Sigmoid colon (tissue), 7 donors: ENCODE measurements at places on chromosomes 7 and 10.

DNA sequence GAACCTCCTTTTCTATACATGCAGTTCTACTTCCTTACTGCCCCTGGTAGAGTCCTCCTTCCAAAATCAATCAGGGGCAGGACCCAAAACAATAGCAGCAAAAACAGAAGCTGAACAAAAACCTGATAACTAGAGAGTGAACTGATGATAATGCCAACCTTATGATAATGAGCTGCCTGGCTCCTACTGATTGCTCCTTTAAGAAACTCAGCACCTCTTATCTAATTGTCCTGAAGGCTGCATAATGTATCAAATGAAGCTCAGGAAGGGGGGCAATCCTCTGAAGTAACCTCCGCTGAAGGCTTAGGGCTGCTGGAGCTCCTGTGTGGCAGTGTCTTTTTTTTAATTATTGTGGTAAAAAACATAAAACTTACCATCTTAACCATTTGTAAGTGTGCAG, 257.0 kb downstream of the PHTF2 start:
- DNase-seq = no peak

GRCh38 chr10:27911539-27911938, 87.3 kb downstream of the ODAD2 start:
- DNase-seq = no peak

GRCh38 chr7:7542251-7542835, 6.7 kb upstream of the COL28A1 start:
- no peak for DNase-seq

- peak; percentile 86 for DNase-seq
These were observed 287.1 kb upstream of the C7orf33 start for GRCh38 chr7:148303295-148304082.

GRCh38 chr10:80158598-80159127, 26.1 kb downstream of the PLAC9 start:
- peak; percentile 96 for DNase-seq

- no peak for DNase-seq
These were observed 11.9 kb upstream of the LRRC27 start for GRCh38 chr10:132319853-132320653.

- DNase-seq = peak; percentile 74
These were observed 152.7 kb downstream of the ANK3 start for GRCh38 chr10:60236869-60237524.

DNA sequence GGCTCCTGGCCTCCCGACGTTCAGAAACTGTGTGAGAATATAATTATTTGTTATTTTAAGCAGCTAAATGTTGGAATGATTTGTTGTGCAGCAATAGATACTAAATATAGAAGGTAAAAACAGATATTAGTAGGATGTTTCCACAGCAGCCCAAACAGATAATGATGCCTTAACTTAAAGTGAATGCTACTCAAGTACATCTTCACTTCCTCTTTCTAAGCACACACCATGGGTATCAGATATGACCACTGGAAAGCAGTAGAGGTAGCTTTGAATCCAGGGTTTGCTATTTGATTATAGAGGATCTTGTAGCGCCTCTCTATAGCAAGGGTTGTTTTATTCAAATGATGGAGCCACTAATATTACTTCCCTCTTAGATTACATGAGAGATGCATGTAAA, 38.2 kb upstream of the BET1 start:
- DNase-seq = no peak

GRCh38 chr10:132547421-132547861, 9.9 kb downstream of the INPP5A start:
- peak; percentile 62 for DNase-seq

DNA sequence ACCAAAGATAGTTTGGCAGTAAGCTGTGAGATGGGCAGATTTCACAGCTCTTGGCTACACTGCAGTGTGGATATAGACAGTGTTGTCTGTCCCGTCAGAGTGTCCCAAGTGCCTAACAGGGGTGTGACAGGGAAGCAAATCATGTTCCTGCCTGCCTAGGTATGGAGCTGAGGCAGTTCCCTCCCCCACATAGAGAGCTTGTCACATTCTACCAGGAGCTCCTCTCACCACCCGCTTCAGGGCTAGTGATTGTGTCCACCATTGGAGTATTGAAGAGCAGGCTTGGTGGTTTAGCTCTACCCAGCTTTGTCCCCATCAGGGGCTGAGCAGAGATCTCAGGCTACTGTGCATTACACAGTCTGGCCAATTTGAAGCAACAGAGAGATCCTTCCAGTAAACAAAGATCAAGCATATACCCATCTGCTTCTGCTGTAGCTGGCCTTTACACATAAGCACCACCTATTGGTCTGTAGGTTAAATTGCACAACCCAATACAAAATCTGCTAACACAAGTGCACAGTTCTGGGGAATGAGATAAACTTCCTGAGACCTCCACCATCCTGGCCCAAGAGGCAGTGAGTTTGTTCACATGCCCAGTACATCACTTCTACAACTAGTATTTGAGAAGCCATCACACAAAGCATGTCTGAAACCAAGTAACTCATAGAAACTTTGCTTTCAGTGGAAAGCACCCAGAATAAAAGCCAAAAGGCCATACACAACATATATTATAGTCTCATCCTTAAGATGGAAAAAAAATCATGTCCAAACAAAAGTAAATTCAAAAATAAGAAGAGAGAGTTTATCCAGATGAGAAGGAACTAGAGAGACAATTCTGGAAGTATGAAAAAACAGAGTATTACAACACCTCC, 67.3 kb downstream of the GLCCI1 start:
- DNase-seq = no peak

DNA sequence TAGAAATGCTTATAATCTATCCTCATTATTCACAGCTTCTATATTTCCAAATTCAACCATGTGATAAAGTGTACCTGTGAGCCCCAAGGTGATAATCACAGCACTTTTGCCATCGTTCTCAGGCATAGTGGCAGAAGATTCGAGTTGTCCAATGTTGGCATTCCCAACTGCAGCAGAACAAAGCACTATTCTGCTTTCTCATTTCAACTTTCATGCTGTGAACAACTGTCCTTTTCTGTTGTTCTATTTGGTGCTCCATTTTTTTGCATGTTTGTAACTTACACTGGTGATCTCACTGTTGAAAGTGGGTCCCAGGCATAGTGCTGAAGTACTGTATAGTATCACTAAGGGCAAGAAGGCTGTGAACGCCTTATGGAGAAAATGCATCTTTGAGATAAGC, 438.2 kb downstream of the PAXIP1 start:
- DNase-seq = no peak

DNA sequence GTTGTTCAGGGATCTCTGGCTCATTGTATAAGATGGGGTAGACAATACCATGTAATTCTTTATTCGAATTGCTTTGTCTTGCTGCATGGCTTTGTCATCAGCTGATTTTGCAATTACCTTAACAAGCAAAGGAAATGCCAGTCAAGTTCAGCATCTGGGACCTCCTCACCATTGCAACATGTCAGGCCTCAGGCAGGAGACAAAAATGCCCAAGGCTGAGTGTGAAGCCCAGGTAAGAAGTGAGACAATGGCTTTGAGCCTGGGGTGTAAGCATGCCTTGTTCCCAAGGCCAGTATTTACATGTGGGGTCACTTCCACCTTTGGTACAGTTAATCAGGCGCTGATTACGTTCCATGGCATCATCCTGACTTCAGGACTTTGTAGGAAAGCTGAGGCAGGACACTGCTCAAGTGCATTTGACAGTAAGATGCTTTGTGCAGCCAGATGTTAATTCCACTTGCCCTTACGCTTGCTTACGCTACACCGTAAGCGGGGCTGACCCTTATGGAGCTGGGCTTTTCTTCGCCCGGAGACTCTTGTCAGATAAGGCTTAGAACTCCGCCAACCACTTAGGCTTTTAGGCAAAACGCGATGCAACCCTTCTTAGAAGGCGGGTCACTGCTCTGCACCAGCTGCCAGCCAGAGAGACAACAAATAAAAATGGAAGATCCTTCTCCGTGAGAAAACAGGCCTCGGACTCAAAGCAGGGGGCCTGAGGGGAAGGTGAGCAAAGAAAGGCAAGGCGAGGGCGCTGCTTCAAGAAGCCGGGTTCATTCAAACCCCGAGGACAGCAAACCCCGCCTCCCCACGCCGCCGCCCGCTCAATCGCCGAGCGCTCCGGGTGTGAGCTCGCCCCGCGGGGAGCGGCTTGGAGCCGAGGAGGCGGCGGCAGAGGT, 1.3 kb upstream of the SP4 start:
- DNase-seq = no peak

GRCh38 chr7:31516680-31517502, 3.0 kb downstream of the ITPRID1 start:
- DNase-seq = no peak

DNA sequence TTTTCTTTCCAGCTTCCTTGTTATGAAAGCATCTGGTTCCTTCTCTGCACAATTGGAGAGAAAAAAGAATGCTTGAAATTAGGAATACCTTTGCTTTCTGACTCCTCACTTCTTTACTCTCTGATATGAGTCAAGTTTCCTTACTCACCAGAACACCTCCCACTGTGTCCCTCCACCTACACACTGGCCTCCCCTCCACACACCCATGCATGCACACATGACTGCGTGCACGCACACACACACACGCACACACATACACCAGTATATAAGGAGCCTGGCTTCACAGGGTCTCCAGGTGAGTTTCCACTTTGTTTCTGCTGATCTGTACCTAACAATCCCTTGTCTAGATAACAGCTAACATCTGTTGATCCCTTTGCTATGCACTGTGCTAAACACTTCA, 11.4 kb upstream of the PTER start:
- DNase-seq = no peak

DNA sequence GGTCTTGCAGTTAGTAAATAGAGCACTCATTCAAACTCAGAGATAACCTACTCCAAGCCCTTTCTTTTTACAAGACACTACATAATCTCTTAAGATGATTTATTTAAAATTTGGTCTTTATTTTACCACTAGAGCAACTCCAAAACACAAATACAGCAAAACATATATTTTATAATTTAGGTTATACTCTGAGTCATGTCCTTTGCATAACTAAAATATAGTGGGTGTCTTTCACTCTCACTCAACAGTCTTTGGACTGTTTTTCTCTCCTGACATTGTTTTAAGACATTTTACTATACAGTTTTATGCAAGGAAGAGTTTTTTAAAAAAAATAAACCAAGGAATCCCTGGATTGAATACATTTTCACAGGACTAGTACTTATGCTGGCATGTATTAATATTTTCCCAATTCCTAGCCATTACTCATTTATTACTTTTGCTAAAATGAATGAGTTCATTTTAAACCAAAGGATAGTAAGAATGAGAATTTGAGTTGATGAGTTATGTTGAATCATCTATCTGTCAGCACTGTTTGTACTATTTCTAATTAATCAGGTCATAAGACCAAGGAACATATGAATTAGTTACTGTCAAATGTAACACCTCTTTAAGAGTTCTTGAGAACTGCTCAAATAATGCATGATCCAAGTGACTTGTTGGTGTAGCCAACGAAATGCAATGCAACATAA, 303.1 kb upstream of the FZD1 start:
- DNase-seq = no peak

GRCh38 chr10:77899080-77899477, 27.5 kb downstream of the DLG5 start:
- no peak for DNase-seq

DNA sequence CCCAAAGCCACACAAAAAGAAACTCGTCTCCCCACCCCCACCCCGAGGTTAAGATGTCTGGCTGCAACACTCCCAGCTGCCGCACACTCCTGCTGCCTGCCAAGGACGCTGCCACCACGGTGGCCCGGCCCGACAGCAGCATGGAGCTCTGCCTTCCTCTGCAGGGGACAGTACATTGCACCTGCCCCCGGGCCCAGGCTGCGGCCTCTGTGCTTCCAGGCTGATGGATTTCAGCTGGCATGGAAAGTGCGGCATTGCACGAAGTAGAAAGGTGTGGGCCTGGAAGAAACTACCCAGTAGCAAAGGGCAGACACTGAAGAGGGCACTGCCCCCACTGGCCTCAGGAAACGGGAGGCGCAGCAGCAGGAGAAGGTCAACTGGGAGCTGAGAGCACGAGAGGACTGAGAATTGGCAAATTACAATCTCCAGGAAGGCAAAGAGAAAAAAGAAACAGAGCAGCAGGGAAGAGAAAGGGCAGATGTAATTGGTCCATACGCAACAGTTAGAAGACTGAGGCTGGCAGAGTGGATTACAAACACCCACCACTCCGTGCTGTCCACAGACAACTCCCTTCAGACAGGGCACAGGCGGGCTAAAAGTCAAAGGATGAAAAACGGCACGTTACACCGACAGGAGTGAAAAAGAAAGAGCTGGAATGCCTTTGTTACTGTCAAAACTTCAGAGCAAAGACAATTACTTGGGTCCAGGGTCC, 117.1 kb upstream of the DIP2C start:
- no peak for DNase-seq

DNA sequence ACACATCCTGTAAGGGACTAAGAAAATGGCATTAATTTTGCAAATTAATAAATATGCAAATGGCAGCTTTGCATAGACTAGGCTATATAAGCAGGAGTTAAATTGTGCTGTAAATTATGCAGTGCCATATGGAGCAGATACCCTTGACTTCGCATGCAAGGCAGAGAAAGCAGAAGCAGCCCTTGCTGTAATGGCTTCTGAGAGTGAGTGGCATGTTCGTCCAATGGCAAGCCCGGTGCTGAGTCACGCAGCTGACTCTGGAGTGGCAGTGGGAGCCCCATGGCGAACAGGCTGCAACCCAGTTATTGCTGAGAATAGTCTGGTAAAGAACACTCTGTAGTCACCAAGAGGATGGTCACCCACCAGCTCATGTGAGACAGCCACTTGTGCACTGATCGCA, 1186.5 kb downstream of the TYW1 start:
- no peak for DNase-seq

- peak; percentile 43 for DNase-seq
These were observed 16.6 kb upstream of the GNA12 start for GRCh38 chr7:2860627-2861133.

GRCh38 chr7:100465299-100465698, 1.2 kb upstream of the SPACDR start:
- no peak for DNase-seq

DNA sequence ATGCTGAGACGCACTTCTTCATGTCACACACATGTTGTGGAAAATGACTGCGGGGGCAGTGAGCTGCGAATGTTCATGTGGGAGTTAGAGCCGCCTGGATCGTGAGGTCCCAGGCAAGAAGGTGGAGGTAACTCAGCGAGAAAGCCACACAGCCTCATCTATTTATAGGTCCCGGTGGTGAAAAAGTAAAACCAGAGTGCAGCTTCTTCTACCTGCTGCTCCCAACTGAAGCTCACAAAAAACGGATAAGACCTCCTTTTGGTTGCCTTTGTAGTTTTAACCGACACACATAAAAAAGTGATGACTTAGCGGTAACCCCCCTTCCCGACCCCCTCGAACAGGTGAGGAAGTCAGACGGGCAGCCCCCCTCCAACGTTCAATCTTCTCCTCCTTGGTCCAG, 276.9 kb downstream of the GATA3 start:
- no peak for DNase-seq

- no peak for DNase-seq
These were observed 305.9 kb downstream of the GATA3 start for GRCh38 chr10:8360365-8360764.

- DNase-seq = no peak
These were observed 75.8 kb downstream of the PRKCQ start for GRCh38 chr10:6504296-6504695.

GRCh38 chr10:71232089-71232998, 20.0 kb downstream of the UNC5B start:
- no peak for DNase-seq
